Stimulated activated CD8-positive, alpha-beta memory T cell treated with anti-CD3 and anti-CD28 coated beads, Interleukin-2, amount 100 ng/mL, for 48 hours (primary cell): ENCODE measurements at places on chromosomes 3 and 15.
A peak's percentile ranks its signal among the peaks of the same experiment; 100 is the strongest.

DNA sequence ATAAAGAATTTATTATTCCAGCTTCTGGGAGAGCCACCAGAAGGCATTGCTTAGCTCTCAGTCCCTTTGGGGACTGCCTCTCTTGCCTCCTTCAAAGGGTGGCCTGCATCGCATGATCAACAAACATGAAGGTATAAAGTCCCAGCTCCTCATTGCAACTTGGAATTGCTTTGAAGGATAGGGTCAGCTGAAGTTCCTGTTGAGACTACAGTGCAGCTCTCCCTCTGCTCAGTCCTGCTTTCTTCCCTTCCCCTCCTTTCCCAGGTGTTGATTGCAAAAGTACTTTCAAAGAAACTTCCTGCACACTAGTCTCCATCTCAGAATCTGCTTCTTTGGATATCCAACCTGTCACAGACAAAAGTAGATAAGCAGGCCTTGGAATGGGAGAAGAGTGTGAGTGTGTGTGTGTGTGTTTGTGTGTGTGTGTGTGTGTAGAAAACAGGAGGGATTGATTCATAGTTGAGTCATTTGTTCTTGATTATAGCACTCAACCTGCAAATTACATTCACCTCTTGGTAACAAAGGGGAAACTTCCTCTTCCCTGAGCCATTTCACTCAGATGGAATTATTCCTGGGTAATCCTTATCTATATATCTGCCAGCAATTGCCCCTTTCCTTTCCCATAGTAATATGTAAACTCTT is 13.7 kb downstream of the CCR8 start:
- DNase-seq: no peak

DNA sequence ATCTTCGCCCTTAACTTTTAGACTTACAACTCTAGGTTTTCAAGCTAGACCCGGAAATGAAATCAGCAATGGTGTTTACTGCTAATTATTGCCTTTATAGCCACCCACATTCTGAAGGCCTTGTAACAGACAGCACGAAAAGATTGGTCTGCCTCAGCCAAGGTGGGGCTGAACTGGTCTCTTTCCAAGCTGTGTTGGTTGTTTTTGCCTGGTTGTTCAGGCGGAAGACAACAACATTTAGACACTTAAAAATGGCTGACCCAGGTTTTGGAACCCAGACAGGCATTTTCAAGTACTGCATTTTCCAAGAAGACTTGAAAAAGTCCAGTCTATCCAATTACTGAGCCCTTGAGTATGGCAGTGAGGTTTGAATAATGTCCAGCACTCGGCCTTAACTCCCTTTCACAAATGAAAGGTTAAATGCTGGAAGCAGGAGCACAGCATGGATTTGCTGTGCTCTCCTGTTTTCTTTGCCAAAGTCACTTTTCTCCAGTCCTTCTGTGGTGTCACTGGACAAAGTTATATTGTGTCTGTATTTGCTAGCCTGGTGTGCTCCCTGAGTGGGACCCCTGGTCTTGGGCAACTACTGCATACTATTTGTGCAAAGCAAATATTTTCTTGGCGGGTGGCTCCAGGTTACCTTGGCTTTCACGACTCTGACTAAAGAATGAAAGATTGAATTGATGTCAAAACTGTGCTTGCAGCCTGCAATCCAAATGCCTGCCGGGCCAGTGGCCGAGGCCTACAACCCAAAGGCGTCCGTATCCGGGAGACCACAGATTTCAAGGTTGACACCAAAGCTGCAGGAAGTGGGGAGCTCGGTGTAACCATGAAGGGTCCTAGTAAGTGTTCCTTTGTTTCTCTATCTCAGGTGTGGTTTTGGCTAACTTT is 93.5 kb downstream of the FLNB start:
- DNase-seq: no peak

GRCh38 chr3:116425126-116425525 is 20.2 kb downstream of the LSAMP start:
- no peak for DNase-seq

- no peak for DNase-seq
These were observed 72.9 kb downstream of the CD200 start for GRCh38 chr3:112405845-112406244.

DNA sequence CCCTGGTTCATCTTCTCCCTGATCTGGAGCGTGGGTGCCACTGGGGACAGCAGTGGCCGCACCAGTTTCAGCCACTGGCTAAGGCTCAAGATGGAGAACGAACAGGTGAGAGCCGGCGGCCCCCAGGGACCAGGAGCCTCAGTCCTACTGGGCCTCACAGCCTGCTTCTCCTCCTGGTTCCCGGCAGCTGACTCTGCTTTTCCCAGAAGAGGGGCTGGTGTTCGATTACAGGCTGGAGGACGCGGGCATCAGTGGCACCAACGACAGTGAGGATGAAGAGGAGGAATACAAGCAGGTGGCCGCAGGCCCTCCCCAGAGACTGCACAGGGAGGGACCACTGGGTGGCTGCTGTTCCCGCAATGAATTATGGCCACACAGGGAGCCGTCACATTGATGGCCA is 54.4 kb downstream of the DNAH1 start:
- no peak for DNase-seq

GRCh38 chr3:36147934-36148558 is 232.3 kb upstream of the STAC start:
- DNase-seq: no peak

DNA sequence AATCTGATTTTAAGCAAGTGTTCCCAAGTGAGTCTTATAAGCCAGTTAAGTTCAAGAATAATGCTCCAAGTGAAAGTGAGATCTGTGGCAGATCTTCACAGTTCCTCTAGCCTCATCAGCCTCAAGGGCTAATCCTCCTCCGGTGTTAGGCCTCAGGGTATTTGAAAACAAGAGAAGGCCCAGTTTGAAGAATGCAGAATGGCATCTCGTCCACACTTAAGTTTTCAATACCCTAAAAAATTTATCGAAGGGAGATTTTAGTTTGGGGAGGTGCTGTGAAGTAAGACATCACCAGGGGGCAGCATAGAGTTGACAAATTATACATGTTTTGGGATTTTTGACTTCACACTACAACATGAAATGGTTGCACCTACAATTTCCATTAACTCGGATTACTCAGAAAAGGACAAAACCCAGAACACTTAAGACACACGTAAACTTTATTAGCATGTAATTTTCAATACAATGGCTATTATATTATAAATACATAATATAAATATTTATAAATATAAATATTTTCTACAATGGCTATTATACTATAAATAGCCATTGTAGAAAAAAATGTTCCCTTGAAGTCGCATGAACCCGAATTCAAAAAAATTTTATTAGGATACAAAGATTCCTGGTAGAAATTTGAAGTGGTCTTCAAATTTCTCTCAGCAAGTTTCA is 2.3 kb upstream of the TMEM266 start:
- peak; percentile 13 for DNase-seq

GRCh38 chr15:76336254-76337058 is at the start of gene ISL2:
ISL2 (plus strand) TSS chr15:76336773; CDS start chr15:76336884, 111 bp downstream.
- peak; percentile 79 for DNase-seq
